ENCODE measurements at places on chromosomes 2 and 18.

DNA sequence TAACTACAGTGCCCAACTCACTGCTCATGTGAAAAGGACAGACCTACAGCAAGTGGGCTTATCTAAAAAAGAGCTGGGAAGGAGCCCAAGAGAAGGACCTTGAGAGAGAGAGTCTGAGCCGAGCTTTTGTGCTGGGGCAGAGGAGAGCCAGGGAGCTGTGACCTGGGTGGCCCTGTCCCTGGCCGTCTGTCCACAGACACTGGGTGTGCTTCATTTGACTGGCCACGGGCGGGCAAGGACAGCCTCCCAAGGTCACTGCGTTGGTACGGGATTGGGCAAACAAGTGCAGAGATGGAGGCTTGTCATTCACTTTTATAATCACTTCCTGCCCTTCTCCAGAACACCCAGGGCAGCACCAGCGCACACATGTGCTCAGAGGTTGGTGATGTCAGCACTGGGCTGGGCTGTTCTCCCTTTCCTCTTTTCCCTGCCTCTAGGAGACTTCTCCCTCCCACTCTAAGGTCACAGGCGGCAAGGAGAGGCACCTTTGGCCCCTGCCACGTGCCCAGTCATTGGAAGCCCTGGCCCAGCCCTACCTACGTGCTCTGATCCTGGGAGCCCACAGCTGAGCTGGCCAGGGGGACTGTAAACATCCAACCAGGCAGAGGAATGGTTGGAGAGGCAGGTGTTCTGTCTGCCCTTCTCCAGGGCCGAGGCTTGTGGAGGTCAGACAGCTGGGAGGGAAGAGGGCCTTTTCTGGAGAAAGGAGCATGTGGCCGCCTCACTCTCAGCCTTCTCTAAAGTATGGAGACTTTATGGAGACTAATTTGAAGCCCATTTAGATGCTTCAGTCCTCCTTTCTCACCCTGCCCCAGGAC lies 6.4 kb upstream of the PSD4 start:
- no peak overlapping the region for H3K4me3 ChIP-seq
- no peak overlapping the region for H3K27ac ChIP-seq
- DNase-seq = no peak
- H3K4me1 ChIP-seq = no peaks in the 10 kb centered on the region
- no peaks in the 10 kb centered on the region for H3K36me3 ChIP-seq

- DNase-seq = no peak
- H3K4me3 ChIP-seq = no peak overlapping the region
- H3K36me3 ChIP-seq = no peaks in the 10 kb centered on the region
- H3K27ac ChIP-seq = no peak overlapping the region
- H3K4me1 ChIP-seq = peaks cover 2% of the 10 kb centered on the region
- H3K27me3 ChIP-seq = peaks cover 17% of the 10 kb centered on the region
These were observed 74.6 kb upstream of the OTOS start for GRCh38 chr2:240214790-240215675.

- H3K36me3 ChIP-seq = no peaks in the 10 kb centered on the region
- H3K4me1 ChIP-seq = no peaks in the 10 kb centered on the region
- H3K27ac ChIP-seq = no peak overlapping the region
- H3K4me3 ChIP-seq = no peak overlapping the region
These were observed 189.0 kb downstream of the PLCL1 start for GRCh38 chr2:197993363-197993762.

DNA sequence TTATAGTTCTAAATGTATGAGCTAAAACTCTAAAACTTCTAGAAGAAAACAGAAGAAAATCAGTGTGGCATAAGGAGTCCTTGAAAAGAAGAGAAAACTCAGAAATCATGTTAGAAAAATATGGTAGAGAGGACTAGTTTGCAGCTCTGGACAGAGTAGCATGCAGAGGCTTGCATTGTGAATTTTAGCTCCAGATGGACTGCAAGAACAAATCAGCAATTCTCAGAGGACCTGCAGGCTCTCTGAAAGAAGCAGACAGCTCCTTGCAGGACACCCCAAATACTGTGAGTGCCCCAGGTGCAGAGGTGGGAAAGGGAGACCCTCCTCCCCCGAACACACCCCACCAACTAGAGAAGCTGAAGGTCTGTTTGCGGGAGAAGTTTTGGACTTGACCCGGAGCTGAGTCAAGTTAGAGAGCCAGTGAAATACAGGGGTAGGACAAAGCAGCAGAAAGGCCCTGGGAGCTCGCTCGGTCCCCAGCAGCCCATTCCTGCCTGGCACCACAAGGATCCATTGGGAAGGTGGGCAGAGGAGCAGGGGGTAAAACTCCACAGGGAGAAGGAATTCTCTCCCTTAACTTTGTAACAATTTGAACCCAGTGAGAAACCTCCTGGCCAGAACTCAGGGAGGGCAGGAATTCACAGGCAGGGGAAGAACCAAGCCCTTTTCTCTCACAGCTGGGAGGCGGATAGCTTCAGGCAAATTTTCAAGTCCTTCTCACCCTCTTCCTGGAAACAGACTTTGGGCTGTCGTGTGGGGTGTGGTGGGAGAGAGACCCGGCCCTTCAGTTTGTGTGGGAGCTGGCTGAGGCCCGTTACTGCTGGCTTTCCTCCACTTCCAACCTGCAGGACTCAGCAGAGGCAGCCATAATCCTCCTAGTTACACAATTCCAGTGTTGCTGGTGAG lies 216.2 kb upstream of the SLC35G4 start:
- no peaks in the 10 kb centered on the region for H3K4me1 ChIP-seq
- H3K27me3 ChIP-seq = no peaks in the 10 kb centered on the region
- no peak for DNase-seq
- no peak overlapping the region for H3K4me3 ChIP-seq
- no peaks in the 10 kb centered on the region for H3K36me3 ChIP-seq

DNA sequence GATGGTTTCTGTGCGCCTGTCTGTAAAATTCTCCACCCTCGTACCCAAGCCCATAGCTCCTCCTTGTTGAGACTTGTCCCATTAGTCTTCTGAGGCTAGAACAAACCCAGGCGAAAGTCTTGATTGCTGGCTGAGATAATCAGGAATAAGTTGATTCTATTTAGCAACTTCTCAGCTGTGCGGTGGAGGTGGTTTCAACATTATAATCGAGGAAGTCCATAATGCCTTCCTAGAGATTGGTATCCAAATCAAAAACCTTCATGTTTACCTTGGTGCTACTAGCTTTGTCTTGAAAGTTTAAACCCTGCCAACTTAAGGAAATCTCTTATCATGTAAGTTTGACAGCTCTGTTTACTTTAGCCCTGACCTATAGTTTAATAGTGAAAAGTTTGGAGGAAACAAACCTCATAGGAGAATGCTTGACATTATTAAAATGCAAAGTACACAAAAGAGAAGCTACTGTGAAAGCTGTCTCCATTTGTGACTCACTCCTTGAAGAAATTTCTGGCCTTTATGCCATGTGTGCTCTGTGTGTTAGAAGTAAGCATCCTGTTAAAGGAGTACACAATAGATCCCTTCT lies 36.6 kb upstream of the DSC1 start:
- H3K4me1 ChIP-seq = no peaks in the 10 kb centered on the region
- H3K27me3 ChIP-seq = no peaks in the 10 kb centered on the region
- no peak overlapping the region for H3K27ac ChIP-seq
- H3K36me3 ChIP-seq = no peaks in the 10 kb centered on the region
- DNase-seq = no peak

All from IMR-90 (cell line).